ENCODE measurements at places on chromosomes 6 and 20.

DNA sequence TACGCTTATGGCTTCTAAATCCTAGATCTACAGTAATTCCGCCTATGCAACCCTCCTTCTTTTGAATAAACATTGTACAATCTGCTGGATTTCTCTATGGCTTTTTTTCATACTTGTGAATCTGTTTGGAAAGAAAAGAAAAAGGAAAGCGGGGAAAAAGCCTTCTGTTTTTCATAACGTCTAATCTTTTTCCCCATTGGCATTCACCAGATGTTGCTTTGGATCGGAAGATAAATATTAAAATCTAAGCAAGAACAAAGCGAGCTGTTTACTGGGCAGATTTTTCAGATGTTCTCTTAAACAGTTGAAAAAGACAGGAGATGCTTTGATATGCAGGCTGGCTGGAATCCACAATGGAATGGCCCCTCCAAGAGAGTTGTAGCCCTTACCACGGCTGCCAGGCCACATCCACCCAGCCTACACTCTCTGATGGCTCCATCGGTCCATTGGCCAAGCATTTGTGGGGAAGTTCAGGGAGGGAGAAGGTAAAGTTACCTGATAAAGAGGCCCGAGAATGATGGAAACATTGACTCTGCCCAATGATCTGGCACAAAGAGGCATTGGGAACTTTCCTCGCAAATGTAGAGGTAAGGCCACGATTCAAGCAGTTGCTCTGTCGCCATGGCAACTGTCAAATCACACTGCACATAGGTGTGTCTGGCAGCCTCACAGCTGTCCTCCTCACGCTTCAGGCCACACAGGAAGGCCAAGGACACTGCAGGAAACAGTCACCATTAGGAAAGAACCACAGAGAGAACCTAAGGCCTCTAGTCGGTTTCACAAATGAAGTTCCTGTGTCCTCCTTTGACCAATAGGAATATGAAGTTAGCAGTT, 70.3 kb downstream of the PKHD1 start:
- DNase-seq = no peak

DNA sequence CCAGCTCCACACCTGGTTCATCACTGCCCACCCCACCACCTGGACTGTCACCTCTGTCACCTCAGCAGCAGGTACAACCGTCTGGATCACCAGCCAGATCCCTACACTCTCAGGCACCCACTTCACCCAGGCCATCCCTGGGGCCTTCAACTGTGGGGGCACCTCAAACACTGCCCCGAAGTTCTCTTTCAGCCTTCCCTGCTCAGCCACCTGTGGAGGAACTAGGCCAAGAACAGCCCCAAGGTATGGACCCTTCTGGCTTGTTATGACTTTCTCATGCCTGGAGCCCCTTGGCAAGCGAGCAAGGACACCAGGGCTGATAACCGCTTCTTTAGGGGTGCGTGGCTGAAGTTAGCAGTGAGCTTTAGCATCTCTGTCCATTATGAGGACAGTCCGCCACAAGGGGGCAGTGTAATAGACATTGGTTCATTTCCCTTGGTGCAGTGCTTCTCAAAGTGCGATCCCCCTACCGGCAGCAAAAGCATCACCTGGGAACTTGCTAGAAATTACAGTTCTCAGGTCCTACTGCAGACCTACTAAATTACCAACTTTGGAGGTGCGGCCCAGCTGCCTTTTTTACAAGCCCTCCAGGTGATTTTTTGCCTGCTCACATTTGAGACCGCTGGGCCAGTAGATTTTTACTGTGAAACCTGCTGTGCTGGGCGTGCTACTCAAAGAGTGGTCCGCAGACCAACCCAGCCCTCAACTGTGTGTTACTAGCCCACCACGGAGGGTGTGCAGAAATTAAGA, 32.5 kb downstream of the PNPLA1 start:
- DNase-seq = peak; percentile 83

- DNase-seq = no peak
These were observed 300.7 kb downstream of the RNGTT start for GRCh38 chr6:88662653-88663174.

DNA sequence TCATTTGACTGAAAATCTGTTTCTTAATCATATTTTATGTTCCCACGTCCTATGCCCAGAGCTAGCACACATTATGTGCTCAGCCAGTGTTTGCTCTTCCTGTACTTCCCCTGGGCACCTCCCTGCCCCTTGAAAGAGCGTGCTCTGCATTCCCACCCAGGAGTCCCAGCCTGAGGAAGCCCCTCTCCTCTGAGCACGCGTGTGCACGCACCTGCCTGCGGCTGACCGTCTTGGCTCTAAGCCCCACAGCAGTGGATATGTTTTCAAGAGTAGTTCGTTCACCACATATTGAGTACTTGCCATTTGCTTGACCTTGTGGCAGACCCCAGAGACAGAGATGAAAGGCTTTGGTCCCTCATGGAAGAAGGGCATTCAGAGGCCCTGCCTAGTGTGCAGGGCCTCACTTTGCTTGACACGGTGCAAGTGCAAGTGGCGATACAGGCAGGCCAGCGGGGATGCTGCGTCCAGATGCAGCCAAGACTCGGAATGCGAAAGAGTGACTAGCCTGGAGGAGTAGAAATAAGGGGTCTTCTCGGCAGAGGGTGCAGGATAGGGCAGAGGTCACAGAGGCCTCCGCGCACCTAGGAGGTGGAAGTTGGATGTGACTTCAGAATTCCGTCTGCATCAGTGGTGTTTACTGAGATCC, 14.1 kb downstream of the SYNDIG1 start:
- no peak for DNase-seq

DNA sequence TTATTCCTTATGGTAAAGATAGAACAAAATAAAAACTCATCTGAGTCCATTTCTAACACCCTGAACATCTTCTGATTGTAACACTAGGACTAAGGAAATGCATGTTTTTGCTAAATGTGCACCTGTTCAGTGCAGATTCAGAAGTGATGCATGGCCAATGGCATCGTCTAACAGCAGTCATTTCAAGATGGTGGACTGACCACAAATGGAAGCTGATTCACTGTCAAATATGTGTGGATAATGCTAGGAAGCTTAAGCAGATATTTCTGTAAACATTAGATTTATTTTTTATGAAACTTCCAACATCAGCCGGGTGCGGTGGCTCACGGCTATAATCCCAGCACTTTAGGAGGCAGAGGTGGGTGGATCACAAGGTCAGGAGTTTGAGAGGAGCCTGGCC, 394.8 kb downstream of the SAMD5 start:
- DNase-seq = no peak

DNA sequence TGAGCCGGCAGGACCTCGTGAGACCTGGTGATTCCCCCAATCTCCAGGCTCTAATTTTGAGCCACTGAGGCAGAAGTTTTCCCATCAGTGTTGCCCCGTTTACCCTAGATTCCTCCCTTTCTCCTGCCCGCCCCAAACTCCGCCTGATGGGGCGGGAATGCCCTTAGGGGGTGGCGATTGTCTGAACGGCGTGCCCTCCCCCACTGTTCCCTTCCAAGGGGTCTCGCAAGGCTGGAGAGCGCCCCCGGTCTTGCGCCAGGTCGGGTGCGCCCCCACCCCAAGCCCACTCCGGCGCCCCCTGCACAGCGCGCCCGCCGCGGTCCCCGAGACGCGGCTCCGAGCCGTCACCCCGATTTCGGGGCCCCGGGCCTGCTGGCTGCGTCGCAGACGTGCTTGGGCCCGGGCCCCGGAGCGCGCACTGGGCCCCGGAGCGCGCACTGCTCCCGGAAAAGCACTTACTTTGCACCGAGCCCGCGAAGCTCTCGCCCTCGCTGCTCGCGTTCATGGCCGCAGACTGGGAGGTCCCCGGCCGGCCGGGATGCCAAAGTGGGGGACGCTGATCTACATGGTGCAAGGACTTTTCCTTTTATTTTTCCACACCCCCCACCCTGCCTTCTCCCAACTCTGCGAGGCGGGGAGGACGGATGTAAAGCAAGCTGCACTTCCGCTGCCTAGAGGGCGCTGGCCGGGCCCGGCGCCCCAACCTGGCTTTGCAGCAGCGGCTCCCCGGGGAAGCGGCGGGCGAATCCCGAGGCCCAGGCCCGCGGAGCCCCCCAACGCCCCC, at the start of gene ZFP64:
Gene ZFP64 (minus strand): TSS at position 648 of the 784 bp plus-strand sequence. CDS start 143 bp downstream, at position 505.
- peak; percentile 92 for DNase-seq

- peak; percentile 4 for DNase-seq
These were observed 338.3 kb upstream of the NT5E start for GRCh38 chr6:85111481-85112011.

DNA sequence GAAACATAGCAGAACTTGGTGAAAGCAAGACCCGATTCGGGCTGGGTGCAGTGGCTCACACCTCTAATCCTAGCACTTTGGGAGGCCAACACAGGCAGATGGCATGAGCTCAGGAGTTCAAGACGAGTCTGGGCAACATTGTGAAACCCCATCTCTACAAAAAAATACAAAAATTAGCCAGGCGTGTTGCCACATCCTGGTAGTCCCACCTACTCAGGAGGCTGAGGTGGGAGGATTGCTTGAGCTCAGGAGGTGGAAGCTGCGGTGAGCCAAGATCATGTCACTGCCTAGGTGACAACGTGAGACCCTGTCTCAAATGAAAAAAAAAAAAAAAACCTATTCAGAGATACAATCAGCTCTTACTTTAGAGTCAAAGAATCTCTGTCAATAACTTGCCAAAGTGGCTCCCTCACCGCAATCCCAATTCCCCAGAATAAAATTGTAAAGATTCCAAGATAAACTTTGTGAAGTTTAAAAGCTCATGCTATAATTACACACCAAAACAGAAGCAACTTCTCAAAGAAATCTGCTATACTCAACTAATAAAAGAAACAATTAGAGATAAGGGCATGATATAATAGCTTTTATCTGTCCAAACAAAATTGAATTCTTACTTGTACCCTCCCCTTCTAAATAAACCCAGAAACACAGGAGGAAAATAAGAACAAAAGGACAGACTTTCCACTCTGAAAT, 33.6 kb downstream of the CDK19 start:
- DNase-seq = no peak

- no peak for DNase-seq
These were observed at the start of gene CD40 for GRCh38 chr20:46117704-46118467. Gene CD40, plus strand, starts transcription at chr20:46118314. Its CDS starts 30 bp downstream, at chr20:46118344.

DNA sequence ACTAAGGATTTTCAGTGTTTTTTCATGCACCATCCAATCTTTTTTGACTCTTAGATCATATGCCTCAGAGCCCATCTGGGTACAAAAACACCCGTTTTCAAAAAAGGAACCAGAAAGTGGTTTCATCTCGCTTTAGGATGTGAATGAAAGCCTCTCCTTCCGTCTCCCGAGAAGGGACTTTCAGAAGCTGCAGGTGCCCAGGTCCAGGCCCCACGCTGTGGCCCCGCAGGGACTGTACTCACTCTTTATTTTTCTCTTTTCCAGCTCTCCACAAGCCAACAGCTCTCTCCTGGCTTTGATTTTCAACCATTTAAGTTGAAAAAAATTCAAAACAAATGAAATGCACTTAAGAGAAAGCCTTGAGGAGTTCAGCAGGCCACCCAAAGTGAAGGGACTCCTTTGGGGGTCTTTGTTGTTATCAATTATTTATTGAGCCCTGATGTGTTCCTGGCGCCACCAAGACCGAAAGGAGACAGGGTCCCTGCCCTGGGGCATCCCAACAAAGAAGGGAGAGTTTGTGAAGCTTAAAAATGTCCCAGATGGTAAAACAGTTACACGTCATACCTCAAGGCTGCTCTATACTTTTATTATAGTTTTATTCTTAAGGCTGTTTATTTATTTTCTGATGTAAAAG, 467.3 kb downstream of the PREX1 start:
- no peak for DNase-seq

DNA sequence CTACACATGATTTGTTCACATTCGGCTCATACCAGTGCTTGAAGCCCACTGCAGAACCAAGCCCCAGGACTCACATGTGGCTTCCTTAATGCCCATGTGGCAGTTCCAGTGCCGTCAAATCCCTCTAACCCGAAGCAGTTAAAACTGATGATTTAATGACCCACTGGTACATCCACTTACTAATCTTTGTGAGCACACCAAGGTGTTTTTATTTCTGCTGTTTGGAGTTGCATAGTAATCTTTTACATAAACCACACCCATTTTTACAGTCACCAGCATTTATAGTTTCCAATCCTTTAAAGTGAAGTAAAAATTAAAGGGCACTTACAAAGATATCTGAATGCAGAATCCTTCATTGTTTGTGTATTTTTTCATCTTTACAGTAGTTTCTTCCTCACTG, 232.0 kb downstream of the ANKRD60 start:
- no peak for DNase-seq

GRCh38 chr20:25090492-25091429, 8.8 kb upstream of the VSX1 start:
- DNase-seq = no peak

- DNase-seq = no peak
These were observed 188.4 kb downstream of the TBX18 start for GRCh38 chr6:84576029-84576428.

GRCh38 chr20:10586296-10586695, 87.5 kb downstream of the JAG1 start:
- no peak for DNase-seq

- DNase-seq = no peak
These were observed 155.0 kb upstream of the JARID2 start for GRCh38 chr6:15090745-15091384.

DNA sequence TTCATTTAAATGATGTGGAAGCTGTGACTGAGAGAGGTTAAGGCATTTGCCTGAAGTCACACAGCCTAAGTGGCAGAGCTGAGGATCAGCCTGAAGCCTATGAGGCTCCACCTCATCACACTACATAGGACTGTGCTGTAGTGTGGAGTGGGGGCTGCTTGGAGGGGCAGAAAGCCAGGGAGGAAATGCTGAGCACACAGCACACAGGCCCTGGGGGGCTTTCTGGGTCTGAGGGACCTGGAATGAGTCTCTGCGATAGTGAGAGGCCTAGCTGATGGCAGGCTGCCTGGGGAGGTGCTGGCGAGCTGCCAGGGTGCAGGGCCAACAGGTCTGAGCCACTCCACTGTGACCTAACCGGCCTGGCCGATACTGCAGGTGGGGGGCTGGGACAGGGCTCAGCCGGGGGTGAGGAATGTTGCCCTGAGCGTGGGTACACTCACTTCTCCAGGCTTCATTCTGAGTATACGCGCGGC, 2.2 kb upstream of the ARHGAP40 start:
- DNase-seq = no peak

- DNase-seq = no peak
These were observed 116.8 kb upstream of the BACH2 start for GRCh38 chr6:90413396-90413795.

DNA sequence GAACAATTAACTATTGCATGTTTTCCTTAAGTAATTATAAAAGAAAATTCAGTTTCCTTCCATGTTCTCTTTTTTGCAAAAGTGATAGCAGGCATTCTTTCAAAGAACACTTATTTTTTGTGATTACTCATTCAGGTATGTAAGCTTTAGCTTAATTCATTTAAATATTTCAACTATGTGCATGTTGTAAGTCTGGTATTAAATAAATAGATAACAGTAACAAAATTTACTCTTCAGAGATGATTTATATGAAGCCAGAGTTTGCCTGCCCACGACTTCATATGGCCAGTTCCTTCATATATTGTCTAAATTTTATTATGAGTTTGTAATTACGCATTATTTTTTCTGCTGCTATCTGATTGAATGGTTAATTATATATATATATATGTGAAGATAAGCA, 110.9 kb downstream of the ADGRG6 start:
- no peak for DNase-seq

- no peak for DNase-seq
These were observed 158.3 kb downstream of the SYCP2 start for GRCh38 chr20:59774921-59775686.

All from SW480 (cell line).